ENCODE measurements at places on chromosomes 2 and 18.

DNA sequence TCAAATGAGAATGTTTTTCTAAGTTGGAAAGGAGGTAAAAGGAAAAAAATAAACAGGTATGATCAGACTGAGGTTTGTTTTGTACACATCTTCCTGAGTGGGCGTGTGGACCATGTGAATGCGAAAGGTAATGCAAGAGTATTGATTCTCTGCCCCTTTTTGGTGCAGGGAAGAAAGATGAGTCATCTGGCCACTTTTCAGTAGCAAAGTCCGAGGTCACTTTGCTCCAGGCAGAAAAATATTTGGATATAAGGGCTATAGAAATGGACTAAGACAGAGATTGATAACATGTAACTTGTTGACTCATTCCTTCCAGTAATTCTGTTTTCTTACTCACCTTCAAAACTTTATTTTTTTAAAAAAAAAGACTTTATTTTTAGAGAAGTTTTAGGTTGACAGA, 130.5 kb downstream of the DSEL start:
- DNase-seq: no peak

DNA sequence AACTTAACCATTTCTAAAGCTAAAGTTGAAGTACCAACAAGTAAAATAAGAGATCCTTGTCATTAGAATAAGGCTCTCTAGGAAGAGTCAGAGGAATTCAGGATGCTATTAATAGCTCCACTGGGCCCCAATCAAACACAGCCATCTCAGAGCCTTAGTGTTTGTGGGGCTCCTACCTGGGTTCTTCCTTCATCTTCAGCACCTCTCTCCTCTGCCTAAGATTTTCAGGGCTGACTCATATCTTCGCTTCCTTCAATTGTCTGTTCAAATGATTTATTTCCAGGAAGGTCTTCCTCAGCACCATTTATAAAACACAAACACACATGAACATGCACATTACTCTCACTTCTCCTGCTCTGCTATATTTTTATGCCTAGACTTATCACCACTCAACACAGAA, 119.5 kb downstream of the COL6A3 start:
- DNase-seq: no peak

DNA sequence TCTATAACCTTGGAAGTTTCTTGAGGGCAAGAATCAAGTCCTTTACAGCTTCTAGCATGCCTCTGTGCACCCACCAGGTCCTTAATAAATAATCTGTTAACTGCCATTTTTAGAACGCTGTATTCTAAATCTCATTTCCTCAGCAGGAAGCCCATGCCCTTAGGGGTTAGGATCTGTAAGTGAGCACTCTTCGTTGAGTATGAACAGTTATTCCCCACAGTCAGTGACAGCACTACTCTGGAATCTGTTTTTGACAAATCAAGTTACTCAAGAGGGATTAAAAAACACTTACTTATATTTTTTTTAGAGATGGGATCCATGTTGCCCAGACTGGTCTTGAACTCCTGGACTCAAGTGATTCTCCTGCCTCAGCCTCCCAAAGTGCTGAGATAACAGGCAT, 14.6 kb downstream of the PAIP2B start:
- DNase-seq: no peak

- DNase-seq: no peak
These were observed 255.1 kb upstream of the LINC00305 start for GRCh38 chr18:64403784-64404503.

GRCh38 chr2:135130751-135131150, 78.7 kb downstream of the RAB3GAP1 start:
- DNase-seq: no peak

DNA sequence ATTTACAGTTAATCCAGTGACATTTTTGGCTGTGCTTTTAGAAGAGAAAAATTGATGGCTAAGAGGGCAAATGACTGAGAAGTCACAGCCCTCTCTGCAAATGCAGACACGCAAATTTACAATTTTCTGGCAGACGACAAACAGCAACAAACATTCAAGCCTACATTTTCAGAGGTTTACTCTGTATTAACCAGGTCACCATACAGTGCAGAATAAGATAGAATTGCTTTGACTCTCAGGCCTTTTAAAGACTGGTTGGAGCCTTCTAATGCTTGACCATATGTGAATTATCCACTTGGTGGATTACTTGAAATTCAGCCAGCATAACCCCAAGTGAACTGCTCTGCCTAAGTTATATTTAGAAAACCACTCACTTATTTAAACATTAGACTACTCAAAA, 280.9 kb upstream of the STON1 start:
- no peak for DNase-seq

GRCh38 chr2:223475901-223476300, 126.3 kb downstream of the SCG2 start:
- DNase-seq: no peak

Data from left hindlimb (tissue), 1 donor.